ENCODE measurements at places on chromosomes 1 and 21.

DNA sequence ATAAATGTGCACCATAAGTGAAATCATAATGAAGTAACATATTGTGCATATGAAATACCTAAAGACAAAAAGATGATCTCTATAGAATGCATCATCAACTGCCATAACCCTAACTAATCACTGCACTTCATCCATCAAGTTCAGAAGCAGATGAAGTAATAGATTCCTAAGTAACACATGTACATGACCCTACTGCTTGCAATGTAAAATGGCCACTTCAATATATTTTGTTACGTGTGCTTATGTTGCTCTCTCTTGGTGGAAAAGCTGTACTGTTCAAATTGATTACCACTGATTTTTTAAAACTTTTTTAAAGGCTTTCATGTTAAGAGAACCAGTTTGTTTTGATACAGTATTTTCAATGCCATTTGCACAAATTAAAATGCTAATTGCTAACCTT, 141.8 kb downstream of the TTLL7 start:
- peak; percentile 16 for DNase-seq

DNA sequence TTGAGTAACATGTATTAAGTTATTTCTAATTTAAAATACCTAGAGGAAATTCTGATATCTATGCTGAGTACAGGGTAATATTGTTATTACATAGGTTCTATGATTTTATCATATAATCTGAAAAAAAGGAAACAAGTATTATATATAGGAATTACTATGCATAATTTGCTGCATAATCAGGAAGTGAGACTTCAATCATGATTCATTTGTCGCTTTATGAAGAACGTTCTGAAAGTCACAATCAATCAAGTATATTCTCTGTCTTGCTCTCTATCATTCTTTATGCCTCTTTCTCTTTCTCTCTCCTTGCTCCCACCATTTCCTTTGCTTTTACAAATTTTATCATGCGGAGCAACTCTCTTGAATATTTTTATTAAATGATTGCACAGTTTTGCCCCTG, 1130.3 kb downstream of the PLA2G4A start:
- DNase-seq, result no peak

- no peak for DNase-seq
Measured at GRCh38 chr1:44500181-44501046, 95.4 kb downstream of the RNF220 start.

DNA sequence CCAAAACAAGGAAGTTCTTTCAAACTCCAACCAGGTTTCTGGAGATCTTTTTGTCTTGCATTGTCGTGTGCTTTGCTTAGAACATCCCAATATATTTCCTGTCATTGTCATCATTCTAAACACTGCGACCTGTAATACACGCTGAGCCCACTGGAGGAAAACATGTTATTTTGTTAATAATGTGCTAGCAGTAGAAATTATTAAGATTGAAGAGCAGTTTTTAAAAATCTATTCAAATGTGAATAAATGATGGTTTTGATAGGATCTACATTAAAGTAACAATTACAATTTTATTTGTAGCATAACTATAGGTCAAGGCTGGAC, 268.5 kb downstream of the PTPRC start:
- DNase-seq, result no peak

GRCh38 chr1:35708441-35708921, 10.2 kb downstream of the C1orf216 start:
- no peak for DNase-seq

GRCh38 chr21:34061983-34062382, 11.4 kb upstream of the MRPS6 start:
- no peak for DNase-seq

GRCh38 chr1:118981436-118981835, 6.7 kb downstream of the TBX15 start:
- no peak for DNase-seq

All from T-helper 2 cell (primary cell).